ENCODE measurements at places on chromosomes 13 and 19. TPM values are rescaled to one million over a fixed set of nuclear protein-coding genes. Genes with fewer than 3 reads are reported as not detected.

The GFY gene
- total RNA-seq, result not detected

The ZNF625 gene
- total RNA-seq, result 1.8 TPM

GRCh38 chr19:33388231-33388724 is 14.8 kb downstream of the CEBPG start:
- ATAC-seq, result peak; percentile 3

GRCh38 chr13:46387064-46387851 is at the start of gene RUBCNL:
Gene RUBCNL, minus strand, starts transcription at chr13:46387252. Its CDS starts 14,777 bp downstream, at chr13:46372475.
- ATAC-seq, result peak; percentile 54

DNA sequence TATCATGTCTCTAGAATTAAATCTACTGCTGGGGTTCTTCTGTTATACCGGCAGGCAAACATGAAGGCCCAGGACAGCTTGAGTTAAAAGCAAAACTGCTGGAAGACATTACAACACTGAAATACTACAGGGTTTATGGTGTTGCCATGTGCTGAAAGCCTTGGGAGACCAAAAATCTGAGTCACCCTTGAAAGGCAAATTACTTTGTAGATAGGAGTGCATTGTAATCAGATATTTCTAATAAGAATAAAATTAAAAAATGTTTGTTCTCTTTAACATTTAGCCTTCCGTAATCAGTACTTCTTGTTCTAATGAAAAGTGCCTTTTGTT is 181.3 kb downstream of the PCDH9 start:
- ATAC-seq, result no peak
